ENCODE measurements at places on chromosomes 11 and 22. TPM values are rescaled to one million over a fixed set of nuclear protein-coding genes. Genes with fewer than 3 reads are reported as not detected.

DNA sequence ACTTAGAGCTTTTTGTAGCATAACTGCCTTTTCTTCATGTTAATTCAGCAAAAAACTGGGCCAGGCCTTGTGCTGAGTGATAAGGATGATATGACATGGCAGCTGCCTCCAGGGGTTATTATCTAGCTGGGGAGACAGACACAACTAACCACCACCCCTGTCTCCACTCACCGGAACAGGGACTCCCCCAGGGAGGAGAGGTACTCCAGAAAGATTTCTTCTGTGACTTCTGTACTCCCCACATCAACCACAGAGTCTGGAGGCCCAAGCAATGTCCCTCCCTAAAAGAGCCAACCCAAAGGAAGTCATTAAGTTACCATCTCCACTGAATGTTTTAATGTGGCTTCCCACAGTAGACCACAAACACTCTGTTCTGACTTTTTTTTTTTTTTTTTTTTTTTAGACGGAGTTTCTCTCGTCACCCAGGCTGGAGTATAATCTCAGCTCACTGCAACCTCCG is 14.3 kb upstream of the PMM1 start:
- peak; percentile 5 for DNase-seq

DNA sequence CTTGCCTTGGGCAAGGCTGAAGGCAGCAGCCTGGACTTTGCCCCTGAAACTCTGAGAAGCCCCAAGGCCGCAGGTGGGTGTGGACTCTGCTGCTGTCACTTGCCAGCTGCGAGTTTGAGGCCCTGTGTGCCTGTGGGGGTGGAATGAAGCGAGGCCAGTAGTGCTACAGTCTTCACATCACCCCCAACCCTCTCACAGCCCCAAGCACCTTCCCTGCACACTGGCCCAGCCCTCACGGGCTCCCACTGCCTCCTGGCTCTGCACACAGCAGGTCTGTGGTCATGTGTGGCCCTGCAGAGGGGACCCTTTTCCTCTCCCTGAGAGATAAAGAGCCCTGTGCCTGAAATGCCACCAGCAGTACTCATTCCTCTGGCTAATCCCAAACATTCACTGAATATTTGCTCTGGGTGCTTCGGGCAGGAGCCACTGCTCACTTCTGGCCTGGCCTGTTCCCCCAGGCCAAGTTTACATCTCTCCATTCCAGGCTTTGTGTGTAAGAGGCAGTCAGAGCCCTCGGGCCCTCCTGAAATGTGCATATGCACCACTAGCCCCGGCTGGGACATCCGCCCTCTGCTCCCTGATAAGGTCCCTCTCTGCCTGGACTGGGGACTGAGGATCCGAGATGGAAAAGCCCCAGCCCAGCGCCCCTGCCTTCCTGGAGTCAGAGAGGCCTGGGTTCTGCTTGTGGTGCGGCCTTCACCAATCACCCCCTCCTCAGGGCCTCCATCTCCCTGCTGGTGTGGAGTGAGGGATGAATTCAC is 17.7 kb downstream of the MGAT3 start:
- no peak for DNase-seq

- DNase-seq: no peak
Measured at GRCh38 chr22:41289671-41290070, 3.7 kb upstream of the RANGAP1 start.

DNA sequence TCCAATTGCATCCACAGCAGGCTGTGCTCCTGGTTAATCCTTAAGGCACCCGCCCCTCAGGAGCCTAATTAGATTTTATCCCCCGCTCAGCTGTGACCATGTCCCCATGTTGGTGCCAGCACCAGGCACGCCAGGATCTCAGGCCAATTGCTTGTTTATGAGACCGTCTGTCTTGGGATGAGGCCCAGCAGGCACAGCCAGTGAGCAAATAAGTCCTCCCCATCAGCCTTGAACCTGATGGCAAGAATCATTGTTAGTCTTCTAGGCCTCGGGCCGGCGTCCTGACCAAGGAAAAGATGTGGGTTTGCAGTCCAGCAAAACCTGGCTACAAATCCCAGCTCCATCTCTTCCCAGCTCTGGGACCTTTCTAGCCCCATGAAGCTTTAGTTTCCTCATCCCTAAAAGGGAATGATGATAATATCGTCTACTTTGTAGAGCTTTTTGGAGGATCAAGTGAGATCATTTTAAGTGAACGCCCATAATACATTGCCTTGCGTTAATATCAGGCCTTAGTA is 57.3 kb downstream of the TP53I11 start:
- DNase-seq: no peak

DNA sequence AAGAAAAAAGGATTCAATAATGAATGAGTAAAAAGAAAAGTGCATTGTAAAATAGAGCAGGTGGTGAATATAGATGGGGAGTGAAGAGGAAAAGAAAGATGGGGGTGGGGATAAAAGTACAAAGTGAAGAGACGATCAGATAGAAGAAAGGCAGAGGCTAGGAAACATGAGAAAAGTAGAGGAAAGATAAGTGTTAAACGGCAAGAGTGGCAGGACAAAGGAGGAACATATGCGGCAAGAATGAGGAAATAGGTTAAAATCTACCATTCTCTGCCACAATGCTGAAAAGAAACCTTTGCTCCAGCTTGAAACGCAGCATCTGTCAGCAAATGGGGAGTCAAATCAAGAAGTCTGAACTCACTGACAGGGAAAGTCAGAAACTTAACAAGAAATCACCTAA is 6.8 kb downstream of the FUT4 start:
- DNase-seq: no peak

- peak; percentile 82 for DNase-seq
Measured at GRCh38 chr11:2446590-2447252, 1.9 kb downstream of the KCNQ1 start.

The DNAJB7 gene
- total RNA-seq: not detected

The GGT5 gene
- total RNA-seq: 65.8 TPM

The FGF19 gene
- total RNA-seq: not detected

The KCNA4 gene
- total RNA-seq: 0.71 TPM
